NCI-H774 (cell line): ENCODE measurements at places on chromosomes 16 and 17.

DNA sequence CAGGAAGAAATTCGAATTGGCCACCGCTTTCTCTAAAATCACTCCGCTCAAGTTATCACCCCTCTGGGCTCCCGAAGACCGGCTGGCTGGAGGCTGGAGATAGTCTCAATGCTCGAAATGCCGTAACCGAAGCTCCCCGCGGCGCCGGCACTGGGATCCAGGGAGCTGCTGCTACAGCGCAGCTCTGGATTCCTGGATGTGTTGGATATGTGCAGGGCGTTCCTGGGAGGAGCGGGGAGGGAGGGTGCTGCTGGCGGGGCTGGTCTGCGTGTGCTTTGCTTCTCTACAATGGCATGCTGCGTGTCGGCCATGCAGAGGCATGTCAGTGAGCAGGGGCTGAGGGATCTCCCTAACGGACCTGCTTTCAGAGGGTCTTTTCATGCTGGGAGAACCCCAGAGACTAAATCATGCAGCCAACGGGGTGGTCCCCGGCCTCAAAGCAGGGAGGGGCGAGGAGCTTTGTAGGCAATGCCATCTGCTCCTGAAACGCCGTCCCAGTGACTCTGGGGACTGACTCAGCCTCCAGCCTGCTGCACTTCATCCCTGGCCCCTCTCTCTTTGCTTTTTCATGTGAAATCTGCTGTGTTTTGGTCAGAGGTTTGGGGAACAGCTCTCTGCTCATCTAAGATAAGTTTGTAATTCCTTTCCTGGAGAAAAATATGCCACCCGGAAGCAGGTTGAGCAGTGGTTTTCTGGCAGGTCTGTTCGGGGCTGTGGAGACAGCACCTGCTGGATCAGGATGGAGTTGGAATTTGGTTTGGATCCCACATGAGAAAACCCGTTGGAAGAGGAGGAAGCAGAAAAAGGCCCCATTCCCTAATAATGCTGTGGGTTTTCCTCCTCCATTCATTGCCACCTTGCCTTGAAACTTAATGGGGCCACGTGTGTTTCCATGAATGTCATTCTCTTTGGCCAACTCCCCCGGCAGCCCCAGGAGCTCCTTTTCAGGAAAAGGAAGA is 311.4 kb downstream of the SEC14L1 start:
- no peak for DNase-seq

DNA sequence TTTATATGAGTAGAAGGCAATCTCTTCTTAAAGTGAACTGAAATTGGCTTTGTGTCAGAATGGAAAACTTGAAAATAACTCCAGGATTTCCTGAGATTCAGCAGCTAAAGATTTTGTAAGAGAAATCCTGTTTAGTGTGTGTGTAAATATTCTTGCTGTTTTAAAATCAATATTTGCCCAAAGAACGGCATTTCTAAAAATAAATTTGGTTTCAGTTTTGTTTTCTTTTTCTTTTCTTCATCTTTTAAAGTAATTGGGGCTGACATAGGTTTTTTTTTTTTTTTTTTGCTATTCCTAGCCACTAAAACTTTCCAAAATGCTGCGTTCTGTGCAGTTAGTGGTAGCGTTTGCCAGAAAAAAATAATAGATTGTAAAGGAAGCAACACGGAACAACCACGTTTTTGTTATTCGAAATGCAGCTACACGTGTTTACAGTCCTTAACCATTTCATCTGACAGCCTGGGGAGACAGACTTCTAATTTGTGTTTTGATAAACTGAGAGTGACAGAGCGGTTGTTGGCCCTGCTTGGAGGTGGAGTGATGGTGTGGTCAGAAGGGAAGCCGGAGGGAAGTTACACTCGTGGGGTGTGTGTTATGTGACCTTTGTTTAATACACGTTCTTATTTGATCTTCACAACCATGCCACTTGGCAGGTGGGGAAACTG is 21.6 kb upstream of the SMPD3 start:
- no peak for DNase-seq

- DNase-seq, result no peak
Observed at GRCh38 chr17:2943981-2944380, 119.4 kb downstream of the OR1D5 start.

- no peak for DNase-seq
Observed at GRCh38 chr16:8867932-8868415, 832 bp downstream of the CARHSP1 start.

GRCh38 chr16:19655242-19655777 is 62.7 kb downstream of the KNOP1 start:
- DNase-seq, result peak; percentile 7

DNA sequence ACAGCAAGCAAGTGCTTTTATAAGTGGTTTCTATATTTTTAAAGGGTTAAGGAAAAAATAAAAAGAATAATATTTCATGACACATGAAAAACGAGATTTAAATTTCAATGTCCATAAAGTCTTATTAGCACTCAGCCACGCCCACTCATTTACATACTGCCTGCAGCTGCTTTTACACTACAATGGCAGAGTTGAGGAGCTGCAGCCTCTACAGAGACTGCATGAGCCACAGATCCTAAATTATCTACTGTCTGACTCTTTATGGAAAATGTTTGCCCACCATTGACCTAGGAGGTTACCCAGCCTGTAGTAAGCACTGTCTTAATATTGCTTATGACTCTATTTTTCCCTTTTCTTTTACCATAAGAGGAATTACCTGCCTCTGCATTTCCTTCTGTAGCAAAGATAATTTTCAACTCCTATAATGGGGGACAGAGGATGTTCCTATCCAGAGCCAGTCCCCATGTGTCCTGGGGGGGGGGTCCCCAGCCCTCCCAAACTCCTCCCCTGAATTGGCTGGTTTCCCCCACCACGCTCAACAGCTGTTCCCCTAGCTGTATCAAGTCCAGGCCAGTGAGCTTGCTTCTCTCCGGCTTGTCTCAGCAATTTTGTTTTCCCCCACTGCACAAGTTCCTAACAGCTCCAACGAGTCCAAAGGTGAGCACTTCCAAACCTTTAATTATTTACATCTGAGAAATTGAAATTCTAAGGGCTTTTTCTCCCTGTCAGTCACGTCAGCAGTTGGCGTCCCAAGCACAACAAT is 139.4 kb upstream of the ERCC4 start:
- peak; percentile 42 for DNase-seq

DNA sequence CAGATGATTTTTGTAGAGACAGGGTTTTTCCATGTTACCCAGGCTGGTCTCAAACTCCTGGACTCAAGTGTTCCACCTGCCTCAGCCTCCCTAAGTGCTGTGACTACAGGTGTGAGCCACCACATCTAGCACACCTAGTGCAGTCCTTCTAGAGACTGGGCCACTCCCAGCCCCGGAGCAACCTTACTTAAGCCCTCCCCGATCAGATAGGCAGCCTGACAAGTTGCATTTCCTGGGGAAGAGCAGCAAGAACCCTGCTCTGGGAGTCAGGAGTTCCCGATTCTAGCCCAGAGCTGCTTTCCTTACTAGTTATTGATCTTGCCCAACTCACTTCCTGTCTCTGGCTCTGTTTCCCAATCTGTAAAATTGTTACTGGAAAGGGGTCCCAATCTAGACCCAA is 7.0 kb upstream of the NAGLU start:
- no peak for DNase-seq

DNA sequence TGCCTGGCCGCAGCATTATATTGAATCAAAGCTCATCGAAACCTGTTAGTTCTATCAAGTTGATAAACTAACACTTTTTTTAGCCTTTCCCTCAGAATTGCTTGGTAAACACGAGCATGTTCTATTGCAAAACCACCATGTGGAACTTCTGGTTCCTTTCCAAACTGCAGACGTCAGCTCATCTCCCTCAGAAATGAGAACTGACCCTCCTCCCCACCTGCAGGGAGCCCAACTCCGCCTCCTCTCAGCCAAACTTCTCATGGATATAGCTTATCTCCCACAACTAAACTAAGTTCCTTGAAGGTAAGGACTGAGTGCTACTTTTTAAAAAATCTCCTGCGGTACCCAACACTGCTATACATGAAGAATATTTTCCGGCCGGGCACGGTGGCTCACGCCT is 6.7 kb downstream of the SHMT1 start:
- no peak for DNase-seq

DNA sequence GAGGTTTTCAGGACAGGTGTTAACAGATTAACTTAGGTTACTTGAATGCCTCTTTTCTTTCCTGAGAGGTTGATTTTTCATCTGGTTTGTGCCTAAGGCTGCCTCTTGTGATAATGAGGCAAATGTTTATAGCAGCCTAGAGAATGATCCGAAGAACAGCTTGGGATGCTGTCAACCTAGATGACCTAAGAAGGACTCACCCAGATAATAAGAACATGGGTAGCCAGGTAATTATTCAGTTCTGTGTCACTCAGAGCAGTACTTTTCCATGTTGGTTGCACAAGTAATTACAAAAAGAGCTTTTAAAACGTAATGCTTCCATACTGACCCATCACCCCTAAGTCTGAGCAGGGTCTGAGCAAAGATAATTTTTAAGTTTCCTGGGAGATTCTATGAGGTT is 60.3 kb downstream of the CHD9 start:
- DNase-seq, result no peak

DNA sequence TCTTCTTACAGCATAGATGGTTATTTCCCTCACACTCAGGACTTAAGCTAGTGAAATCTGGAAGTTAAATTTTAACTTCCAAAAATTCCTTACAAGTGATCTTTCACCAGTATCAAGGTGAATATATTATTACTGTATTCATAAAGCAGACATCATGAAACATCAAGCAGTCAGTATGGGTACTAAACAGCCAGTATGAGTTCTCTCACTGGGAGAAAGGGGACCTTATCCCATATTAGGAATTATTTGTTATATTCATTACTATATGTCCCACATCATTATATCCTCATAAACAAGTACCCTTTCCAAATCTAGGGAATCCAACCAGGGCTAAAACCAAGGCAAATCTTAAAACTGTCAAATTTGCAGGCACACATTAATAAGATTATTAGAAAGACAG is 15.3 kb downstream of the NUFIP2 start:
- DNase-seq, result no peak

- peak; percentile 56 for DNase-seq
Observed at GRCh38 chr17:37488607-37489196, 989 bp upstream of the DUSP14 start.

- peak; percentile 23 for DNase-seq
Observed at GRCh38 chr16:71499775-71500364, 10.7 kb upstream of the ZNF19 start.
